H1 (cell line): ENCODE measurements at places on chromosomes 1 and 21.

- DNase-seq: no peak
Observed at GRCh38 chr1:229570305-229570704, 11.8 kb upstream of the ABCB10 start.

DNA sequence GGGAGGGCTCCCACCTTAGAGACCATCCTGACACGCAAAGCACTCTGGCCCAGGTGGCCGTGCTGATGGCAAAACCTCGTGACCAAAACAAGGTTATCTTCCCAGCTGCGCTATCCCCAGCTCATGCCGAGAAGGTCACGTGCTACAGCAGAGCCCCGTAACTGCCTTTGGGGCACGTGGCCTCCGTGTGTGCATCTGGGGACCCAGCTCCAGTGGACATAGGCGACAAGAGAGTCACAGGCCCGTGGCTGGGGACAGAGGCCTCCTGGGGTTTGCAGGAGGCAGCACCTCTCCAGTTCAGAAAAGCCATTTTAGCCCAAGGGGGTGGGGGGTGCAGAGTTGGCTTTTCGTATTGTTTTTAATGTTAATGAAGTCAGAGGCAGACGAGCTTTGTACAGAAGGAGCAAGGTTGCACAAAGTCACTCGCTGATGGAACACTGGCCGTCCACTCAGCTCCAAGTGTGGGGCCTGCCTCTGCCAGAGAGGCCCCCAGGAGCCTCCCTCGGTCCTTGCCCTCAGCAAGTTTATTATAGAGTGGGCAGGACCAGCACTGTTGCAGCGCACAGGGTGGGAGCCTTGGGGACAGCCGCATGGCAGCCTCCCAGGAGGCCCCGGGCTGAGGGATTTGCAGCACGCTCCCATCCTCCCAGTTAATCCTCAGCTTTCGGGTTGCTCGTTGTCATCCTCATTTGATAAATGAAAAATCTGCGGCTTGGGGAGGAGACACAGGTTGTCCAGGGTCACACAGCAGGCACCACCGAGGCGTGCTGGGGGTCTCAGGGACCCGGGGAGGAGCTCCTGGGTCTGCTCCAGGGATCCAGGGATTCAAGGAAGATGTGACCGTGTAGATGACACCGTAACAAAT, 8.0 kb upstream of the PDE9A start:
- DNase-seq: no peak

- no peak for DNase-seq
Observed at GRCh38 chr1:6969106-6969505, 183.9 kb downstream of the CAMTA1 start.

DNA sequence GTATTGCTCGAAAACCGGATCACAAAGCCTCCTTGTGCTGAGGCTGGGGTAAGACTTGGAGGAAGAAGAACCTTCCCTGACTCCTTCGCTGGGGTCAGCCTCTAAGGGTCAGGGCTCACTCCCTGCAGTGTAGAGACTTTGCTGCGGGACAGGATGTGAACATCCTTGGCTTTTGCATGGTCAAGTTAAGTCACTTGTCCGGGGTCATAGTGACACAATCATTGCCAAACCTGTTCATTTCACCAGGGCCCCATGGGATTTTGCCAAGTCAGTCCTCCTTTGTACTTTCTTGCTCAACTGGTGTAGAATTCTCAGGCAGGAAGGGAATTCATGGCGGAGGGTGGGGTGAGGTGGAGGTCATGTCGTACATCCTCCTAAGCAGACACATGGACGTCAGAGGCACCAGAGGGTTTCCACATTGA, 24.7 kb upstream of the IL10 start:
- no peak for DNase-seq

DNA sequence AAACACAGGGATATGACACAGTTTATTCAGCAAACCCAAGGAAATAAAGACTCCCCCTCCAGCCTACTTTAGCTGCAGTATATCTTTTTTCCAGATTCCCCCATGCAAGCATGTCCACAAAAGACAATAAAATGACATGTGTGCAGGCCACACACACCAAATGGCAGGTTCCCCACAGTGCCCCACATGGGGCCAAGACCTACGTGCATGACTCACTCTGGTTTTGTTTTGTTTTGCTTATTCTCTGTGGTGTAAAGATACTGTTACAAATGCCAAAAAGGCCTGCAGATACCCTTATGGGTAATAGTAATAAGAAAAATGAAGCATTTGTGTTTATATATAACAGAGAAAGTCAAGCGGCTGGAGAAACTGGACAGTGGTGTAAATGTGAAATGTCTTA, 71.6 kb downstream of the RD3 start:
- DNase-seq: no peak
